Retina (tissue), 1 donor: ENCODE measurements at places on chromosomes 5 and 9.
A peak's percentile ranks its signal among the peaks of the same experiment; 100 is the strongest.

- no peak for DNase-seq
Measured at GRCh38 chr5:55923177-55923771, 71.5 kb downstream of the IL6ST start.

DNA sequence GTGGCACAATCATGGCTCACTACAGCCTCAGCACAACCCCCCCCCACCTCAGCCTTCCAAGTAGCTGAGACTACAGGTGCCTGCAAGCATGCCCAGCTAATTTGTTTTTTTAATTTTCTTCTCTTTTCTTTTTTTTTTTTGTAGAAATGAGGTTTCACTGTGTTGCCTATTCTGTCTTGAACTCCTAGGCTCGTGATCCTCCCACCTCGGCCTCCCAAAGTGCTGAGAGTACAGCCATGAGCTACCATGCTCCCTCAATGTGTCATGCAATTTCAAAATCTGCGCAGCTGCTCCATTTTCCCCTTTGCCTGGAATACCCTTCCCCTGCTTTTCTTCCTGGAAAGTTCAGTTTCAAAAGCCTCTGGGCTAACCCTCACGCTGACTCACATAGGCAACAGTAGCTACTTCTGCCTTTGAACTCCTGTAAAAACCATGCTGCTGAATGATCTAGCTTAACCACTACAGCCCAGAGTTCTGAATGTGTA, 71.0 kb upstream of the IL7R start:
- no peak for DNase-seq

GRCh38 chr9:27142299-27142930, 33.4 kb downstream of the TEK start:
- DNase-seq, result no peak

DNA sequence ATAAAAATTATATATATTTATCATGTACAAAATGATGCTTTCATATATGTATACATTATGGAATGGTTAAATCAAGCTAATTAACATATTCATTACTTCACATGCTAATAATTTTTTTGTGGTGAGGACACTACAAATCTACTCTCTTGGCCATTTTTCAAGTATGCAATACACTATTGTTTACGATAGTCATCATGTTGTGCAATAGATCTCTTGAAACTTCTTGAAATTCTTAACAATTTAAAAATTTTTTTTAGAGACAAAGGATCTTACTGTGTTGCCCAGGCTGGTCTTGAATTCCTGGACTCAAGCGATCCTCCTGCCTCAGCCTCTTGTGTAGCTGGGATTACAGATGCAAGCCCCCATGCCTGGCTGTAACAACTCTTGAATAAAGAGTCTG, 45.2 kb upstream of the SHOC1 start:
- no peak for DNase-seq

GRCh38 chr5:171952021-171952420, 54.4 kb downstream of the FBXW11 start:
- no peak for DNase-seq

DNA sequence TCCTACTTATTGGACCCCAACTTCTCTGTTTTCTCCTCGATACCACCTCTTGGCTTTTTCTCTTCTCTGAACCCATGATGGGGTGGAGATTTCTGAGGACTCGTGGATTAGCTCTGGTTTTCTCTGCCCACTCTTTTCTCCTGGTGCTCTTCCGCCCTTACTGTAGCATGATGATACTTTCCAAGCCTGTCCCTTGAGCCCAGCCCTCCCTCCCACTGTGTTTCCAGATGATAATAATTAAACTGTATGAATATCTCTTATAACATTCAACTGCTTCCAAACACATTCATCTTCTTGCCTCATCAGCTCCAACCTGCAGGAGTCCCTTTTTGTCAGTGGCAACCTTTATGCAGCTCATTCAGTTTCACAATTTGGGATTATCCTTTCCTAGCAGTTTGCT, 494.2 kb upstream of the KLF4 start:
- DNase-seq, result no peak

DNA sequence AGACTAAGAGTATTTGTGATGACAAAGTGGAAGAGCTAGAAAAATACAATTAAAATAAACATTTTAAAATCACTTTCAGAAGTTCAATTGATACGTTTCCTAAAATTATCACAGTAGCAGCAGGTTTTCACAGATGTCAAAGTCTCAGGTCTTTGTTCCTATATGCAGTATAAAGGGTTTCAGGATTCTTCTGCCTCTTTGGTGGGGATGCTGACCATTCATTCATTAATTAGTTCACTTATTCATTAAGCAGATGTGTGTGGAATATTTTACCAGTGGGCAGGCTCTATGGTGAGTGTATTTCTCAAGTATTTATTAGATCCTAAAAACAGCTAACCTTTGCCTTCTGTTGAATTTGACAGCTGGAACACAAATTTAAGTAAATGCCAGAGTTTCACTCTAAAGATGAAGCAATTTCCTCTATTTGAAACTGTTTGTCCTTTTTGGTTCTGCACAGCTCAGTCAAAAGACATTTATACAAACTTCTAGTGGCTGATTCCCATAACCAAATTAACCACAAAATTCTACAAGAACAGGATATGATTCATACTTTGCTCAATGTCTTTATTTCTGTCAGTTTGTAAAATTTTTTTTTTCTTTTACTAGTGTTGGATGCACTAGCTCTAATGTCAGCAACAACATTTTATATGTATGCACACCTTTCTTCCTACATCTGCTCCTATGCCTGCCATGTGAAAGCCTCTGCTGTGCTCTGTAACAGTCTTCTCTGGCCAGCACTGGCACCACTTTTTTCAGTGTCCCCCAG, 75.9 kb upstream of the PRR16 start:
- DNase-seq, result no peak

DNA sequence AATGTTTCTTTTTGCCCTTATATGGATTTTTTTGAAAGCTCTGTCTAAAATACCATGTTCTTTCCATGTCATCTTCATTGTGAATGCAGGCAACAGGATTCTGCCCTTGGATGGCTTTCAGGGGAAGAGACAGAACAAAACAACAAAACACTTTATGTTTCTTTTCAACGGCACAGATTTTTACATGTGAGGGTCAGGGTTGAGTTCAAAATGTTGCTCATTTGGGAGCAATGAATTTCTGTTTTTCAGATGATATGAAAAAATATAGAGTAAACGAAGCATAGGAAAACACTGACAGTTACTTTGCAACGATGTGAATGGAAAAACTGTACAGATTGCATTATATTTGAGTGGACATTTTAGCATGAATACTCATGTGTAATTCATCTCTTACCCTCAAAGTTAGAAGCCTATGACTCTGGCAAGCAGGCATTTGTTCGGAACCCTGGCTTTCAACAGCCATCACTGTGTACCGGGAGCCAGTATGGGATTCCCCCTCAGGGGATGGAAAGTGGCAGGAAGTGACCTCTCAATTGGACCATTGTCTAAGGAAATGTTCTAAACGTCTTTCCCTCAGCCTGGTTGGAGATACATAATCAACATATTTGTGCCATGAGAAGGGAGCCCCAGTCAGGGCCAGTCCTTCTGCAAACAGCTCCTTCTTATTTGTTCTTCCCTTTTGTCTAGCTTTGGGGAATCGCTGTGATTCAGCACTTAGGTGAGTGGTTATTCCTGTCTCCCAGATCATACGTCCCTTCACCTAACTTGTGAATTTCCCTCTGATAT, 153.9 kb upstream of the MEF2C start:
- DNase-seq, result no peak

DNA sequence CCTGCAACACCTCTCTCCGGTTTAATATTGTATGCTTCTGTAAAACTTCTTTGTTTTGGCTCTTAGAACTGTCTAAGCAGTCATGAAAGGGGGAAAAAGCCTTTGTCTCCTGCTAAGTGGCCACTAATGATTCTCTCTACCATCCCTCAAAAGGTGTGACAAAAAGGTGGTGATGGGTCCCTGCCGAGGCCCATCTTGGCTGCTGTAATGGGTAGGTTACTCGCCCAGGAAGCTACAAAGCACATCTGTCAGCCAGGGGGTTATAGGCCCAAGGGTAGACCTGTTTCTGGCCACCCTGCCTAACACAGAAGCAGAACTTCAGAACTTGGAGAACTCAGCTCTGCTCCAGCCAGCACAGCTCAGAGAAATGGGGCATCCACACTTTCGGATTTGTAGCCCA, 1.6 kb downstream of the FAM219A start:
- DNase-seq, result no peak

GRCh38 chr5:169018925-169019324, 282.0 kb downstream of the SLIT3 start:
- no peak for DNase-seq

- no peak for DNase-seq
Measured at GRCh38 chr9:133845440-133845839, 107.3 kb upstream of the SARDH start.

- no peak for DNase-seq
Measured at GRCh38 chr5:144072518-144072927, 97.9 kb downstream of the YIPF5 start.

- DNase-seq, result no peak
Measured at GRCh38 chr5:151451626-151452520, 4.5 kb downstream of the SLC36A1 start.

DNA sequence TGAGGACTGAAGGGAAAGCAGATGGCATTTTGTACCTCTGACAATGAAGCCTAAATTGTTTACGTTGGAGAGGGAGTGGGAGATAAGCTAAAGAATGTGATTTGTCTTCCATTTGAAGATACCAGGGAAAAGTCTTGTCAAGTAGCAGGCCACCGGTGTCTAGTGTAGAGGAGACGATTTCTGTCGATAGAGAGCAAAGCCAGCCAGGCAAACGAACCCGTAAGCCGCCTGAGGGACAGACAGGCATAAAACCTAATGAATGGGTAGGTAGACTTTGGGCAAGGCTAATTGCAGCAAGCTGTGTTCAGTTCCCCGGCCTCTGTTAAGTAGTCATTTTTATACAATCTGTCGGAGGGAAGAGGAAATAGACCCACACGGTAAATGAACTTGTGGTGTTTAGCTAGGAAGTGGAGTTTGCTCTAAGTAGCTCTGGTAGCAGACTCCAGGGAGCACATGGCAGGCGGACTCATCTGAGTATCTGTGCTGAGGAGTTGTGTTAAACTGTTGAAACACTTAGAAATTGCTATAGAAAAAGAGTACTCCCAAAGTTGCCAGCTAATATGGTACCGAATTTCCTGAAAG, 28.8 kb downstream of the SMARCA2 start:
- DNase-seq, result no peak

DNA sequence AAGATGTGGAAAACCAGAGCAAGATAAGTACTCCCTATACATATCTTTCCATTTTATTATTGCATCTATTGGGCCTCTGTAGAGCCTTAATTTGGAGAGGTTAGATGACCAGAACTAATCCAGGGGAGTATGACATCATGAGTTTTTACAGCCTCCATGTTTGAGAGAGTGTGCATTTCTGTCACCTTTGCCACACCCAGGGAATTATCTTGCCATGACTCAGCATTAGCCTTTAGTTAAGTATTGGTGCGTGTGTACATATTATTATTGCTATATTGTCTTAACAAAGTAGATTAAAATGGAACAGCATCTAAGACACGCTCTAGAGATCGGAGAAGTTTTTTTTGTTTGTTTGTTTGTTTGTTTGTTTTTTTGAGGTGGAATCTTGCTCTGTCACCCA, 27.6 kb downstream of the DIMT1 start:
- no peak for DNase-seq

- DNase-seq, result no peak
Measured at GRCh38 chr5:91332267-91333045, 50.7 kb downstream of the ARRDC3 start.

DNA sequence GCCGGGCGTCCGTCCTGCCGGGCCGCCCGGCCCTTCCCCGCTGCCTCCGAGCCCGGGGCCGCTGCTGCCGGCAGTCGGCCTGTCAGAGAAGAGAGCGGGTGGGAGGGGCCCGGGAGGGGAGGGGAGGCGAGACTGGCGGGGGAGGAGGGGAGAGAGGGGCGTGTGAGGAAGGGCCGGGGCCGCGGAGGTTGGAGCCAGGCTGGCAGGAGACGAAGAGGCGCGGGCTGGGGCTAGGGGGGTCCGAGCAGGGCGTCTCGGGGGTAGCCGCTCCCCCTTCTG, 570 bp downstream of the CREBRF start:
- no peak for DNase-seq

GRCh38 chr9:94903961-94904421, 177.5 kb downstream of the AOPEP start:
- no peak for DNase-seq

GRCh38 chr5:130324953-130325671, 420.8 kb downstream of the CHSY3 start:
- no peak for DNase-seq

DNA sequence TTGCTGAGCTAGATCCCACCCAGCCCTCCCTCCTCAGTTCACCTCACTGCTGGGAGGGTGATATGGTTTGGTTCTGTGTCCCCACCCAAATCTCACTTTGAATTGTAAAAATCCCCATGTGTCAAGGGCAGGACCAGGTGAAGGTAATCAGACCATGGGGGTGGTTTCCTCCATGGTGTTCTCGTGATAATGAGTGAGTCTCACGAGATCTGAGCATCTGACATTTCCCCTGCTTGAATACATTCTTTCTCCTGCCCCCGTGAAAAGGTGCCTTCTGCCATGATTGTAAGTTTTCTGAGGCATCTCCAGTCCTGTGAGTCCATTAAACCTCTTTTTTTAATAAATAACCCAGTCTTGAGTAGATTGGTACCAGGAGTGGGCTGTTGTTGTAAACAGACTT, 469.9 kb upstream of the DAP start:
- no peak for DNase-seq

GRCh38 chr5:9947944-9948343, 301.7 kb downstream of the ATPSCKMT start:
- peak; percentile 6 for DNase-seq

DNA sequence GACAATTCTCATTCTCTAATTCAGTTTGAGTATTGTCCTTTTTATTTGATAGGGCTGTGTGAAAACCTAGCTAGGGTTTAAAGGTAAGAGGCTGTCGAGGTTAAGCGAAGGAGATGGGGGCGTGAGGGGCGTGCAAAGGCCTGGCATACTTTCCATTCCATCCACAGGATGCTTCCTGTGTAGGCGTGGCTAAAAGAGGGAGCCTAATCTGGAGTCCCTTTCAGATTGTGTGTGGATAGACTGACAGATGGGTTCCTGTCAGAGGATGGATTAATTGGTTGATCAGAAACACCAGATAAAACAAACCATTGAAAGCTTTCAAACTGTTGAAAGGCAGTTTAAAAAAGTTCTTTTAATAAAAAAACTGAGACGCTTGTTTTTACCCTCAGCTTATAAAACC, 1.1 kb upstream of the ELL2 start:
- no peak for DNase-seq

GRCh38 chr5:54774281-54775170, 210.9 kb downstream of the ESM1 start:
- DNase-seq, result no peak

DNA sequence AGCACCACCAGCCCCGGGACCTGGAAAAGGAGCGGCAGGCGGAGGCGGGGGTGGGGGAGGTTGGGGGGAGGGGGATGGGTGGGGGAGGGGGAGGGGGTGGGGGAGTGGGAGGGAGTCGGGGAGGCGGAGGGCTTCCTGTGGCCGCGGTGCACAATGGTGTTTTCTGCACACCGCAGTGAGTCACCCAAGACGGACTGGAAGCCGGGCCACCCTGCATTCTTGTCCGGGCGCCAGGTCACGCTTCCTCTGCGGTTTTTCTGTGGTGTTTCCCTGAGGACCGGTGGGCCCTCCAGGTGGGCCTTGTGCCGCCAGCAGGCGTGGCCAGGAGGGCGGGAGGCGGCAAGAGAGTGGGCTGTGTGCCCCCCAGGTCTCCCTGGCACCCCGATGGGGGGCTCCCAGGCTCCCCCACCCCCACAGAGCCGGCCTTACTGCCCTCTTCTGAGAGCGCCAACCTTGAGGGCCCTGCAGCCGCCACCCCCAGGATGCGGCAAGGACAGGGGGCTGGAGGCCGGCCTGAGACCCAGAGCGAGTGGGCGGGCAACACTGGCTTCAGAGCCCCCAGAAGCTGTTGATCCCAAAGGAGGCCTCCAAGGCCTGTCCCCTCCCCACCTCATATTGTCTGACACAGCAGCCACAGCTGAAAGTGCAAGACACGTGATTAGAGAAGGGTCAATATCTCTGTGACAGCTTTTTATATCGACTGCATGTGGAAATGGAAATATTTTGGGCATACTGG, 11.1 kb downstream of the EXD3 start:
- no peak for DNase-seq
